ENCODE measurements at places on chromosomes 11 and 22.
A peak's percentile ranks its signal among the peaks of the same experiment; 100 is the strongest.

DNA sequence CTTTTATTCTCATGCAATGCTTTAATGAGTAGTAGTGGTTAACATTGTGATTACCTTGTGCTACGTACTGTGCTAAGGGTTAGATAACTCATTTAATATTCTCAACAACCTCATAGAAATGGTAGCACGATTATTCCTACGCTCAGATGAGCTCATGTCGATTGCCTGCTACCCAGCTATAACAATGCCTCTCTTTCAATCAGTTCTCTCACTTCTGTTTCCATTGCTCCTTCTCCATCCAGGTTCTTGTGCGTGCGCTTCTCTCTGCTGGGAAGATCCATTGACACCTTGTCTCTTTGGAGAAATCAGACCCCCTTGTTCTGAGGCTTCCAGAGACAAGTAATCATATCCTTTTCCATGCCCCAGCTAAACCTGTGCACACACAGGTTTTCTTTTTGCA lies 120.8 kb downstream of the NECTIN1 start:
- DNase-seq: no peak

DNA sequence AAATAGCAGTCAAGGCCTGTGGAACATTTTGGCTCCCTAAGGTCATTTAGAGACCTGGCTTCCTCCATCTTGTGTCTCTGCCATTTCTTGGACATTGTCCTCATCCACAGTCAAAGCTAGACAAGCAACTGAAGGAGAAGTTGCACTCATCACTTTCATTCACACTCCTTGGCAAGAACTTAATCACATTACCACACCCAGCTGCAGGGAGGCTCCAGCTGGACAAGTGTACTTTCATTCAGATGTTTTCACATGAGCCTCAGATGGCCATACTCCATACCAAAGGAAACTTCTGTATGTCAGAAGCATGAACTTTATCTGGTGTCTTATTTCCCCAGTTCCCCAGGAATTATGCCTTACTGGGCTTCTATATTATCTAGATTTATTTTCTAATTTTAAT lies 537.4 kb downstream of the TMEM135 start:
- no peak for DNase-seq

- DNase-seq: no peak
These were observed 129.8 kb upstream of the KIRREL3 start for GRCh38 chr11:127130321-127130720.

DNA sequence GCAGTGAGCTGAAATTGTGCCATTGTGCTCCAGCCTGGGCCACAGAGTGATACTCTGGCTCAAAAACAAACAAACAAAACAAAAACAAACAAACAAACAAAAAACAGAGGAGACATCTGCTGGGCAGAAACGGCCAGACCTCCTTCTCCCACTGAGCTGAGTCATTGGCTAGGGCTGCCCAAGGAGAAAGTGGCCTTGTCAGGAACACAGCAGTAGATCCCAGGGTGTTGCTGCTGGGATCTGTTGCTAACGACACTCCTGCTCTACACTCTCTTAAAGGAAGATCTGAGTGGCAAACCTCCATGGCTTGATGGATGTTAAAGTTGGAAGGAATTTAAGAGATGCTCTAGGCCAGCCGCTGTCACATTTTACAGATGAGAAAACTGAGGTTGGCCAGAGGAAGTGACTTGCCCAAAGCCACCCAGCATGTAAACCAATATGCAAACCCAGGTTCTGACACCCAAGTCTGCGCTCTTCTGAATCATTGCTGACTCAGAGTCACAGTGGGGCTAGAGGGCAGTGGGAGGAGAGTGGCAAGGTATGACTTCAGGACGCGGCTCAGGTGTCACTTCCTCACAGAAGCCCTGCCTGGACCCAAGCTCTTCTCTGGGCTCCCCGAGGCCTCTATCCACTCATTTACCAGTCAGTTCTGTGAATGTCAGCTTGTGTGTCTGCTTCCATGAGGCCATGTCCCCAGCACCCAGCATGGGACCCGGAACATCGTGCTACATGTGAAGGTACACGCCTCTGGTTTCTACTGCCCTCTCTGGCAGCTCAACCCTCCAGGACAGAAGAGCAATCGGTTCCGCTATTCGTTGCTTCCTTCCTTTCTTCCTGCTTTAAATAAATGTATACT lies 11.3 kb upstream of the GDPD5 start:
- peak; percentile 51 for DNase-seq

DNA sequence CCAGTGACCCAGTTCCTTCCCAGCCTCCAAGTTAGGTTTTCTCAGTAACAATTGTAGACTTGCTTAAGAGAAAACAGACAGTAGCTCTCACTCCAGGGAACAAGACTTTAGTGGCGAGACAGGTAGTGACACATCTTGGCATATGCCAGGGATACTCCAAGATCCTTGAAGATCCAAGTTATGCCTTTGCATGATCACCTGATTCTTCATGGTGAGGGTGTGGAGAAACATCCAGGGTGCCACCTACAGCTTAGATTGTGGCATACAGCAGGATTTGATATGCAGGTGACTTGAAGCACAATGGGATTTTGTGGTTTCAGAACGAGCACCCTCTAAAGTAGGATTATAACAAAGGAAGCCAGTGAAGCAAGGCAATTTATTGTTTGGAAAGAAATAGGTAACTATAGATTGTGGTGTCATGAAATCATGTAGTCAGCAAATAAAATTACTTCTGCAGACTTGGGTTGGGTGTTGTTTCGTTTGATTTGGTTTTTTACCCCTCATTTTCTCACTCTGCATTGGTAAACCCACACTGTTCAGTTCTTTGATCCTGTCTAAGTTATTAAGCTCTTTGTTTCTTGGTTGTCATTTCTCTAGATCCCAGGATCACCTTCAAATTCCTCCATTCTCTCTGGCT lies 9.2 kb downstream of the POU2AF3 start:
- DNase-seq: no peak

DNA sequence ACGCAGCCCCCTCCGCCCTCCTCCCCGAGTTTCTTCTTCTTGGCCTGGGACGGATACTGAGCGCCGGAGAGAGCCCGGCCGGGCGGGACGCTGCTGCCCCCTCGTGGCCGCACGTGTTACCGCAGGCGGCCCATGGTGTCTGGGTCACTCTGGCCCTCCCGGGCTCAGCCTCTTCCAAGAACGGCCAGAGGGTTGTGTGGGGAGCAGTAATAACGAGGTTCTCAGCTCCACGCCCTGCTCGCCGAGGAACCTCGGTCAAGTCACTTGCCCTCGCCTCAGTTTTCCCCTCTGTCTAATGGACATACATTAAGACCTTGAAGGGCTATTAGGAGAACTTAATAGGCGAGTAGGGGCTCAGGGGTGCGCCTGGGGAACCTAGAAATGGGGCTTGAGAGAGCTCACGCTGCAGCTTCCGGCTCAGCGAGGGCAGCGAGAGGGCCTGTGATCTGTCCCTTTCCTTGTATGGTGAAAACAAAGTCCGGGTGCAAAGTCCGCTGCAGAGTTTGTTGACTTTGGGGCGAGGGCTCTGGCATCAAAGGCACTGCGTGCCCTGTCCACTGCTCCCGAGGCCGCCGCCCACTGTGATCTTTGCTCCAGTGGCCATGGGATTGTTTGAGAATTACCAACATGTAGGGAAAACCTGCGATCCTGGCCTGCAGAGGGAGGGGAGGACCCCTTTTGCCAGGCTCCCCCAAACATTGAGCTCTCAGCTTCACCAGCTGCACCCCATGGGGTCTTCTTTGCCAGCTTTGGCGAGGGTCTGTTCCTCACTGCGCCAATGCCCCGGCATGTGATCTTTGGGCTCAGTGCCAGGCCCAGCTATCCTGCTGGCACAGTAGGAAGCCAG lies 14.4 kb upstream of the LRP5 start:
- peak; percentile 71 for DNase-seq

DNA sequence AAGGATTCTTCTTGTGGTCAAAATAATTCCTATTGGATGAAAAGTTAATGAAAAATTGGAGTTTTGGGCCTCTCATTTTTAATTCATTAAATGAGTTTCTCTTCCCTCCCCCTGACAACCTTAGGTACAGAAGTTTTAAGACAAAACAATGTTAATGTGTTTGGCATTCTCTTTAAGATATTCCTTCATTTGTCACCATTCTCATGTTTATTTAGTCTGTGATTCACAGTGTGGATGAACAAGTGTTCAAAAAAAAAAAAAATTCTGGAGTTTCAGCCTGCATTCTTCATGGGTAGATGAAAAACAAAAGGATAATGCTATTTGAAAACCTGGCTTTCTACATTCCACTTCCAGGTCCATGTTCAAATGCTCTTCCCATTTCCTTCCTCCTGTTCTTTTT lies 172.6 kb upstream of the LUZP2 start:
- no peak for DNase-seq

DNA sequence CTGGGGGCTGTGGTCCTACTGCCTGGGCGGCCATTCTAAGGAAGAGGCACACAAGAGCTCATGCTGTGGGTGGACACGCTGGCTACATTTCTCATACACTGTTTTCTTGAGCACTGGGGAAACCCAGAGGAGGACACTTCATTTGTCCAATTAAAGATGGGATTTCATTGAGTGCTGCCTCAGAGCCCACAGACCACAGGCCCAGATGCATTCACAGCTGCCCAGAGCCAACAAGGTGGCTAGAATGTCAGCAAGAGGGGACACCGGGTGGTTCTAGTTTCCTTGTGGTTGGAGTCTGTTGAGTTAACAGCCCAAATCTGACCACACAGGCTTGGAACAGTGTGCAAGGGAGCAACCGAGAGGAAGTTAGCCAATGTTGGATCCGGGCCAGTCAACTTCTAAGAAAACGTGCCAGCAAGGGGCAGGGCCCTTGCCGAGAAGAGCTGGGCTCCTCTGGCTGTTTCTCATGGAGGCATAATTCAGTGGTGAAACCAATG lies 35.0 kb upstream of the SORL1 start:
- DNase-seq: peak; percentile 61

- DNase-seq: no peak
These were observed 21.5 kb upstream of the POU2AF1 start for GRCh38 chr11:111400595-111400994.

- DNase-seq: no peak
These were observed 75.5 kb upstream of the RAB38 start for GRCh38 chr11:88250566-88251242.

DNA sequence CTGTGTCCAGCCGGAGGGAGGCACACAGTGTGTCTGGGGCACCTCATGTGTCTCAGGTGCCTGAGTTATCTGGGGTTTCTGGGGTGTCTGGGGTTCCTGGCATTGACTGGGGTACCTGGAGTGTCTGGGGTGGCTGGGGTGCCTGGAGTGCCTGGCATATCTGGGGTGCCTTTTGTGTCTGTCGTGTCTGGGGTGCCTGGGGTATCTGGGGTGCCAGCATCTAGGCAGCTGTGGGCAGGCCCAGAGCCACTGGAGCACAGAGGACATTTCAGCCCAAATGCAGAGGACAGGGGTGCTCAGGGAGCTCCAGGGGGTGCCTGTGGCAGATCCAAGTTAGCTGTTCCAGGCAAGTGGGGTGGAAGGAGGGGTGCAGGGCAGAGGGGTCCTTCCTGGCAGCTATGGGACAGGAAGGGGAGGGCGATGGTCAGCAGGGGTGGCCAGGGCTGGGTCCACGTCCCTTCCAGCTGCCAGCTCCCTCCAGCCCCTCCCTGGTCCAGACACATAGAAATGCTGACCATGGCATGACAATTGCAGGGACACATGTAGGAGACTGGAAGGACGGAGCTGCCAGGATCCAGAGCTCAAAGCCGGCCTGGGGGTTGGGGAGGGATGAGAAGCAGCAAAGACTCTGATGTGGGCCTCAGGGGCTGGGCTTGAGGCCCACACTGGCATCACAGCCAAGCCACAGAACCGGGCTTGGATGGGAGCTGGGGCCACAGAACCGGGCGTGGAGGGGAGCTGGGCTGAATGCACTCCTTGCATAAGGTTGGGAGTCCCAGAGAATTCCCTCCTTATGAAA lies 133.0 kb downstream of the BRD1 start:
- no peak for DNase-seq

- DNase-seq: no peak
These were observed 175.5 kb upstream of the NCAM1 start for GRCh38 chr11:112785719-112786118.

- no peak for DNase-seq
These were observed 776.0 kb upstream of the ARHGAP42 start for GRCh38 chr11:99911116-99911515.

DNA sequence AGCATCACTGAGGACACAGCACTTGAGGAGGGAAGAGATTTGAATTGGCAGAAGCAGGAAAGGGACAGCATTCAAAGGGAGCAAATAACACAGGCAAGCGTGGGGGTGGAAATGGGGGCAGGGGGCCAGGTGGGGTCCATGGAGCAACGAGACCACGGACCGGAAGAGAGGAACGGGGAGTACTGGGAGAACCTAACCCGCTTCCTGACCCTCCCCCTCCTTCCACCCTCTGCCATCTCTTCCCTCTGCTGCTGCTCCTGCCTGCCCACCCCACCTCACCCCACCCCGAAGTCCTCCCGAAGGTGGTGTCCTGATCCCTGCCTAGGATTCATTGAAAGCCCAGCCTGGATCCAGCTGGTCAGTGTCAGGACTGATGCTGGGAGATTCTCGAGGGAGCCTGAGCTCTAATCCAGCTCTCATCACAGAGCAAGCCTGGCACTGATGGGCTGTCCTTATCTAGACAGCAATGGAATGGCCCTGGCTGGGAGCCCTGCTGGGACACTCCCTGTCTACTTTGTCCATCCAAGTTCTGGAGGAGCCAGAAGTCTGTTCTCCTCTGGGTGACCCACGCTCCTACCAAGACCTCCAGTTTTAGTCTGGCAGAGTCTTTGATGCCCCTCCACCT lies 105.0 kb downstream of the TRIM29 start:
- DNase-seq: no peak

DNA sequence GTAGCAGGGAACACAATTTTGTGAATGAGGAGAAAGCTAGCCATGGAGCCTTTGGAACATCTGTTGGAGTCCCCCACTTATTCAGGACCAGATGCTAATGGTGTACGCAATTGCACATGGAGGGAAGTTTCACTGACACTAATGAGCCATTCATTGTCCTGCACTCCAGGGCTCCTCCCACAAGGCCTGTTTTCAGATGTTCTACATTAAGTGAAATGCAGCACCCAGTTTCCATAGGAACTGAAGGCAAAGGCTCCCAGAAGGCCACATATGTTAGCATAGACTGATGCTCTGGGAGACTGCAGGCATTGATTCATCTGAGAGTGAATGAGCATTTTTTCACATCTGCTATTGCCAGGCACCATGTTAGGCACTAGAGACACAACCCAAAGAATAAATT lies 399.5 kb downstream of the ETS1 start:
- no peak for DNase-seq

DNA sequence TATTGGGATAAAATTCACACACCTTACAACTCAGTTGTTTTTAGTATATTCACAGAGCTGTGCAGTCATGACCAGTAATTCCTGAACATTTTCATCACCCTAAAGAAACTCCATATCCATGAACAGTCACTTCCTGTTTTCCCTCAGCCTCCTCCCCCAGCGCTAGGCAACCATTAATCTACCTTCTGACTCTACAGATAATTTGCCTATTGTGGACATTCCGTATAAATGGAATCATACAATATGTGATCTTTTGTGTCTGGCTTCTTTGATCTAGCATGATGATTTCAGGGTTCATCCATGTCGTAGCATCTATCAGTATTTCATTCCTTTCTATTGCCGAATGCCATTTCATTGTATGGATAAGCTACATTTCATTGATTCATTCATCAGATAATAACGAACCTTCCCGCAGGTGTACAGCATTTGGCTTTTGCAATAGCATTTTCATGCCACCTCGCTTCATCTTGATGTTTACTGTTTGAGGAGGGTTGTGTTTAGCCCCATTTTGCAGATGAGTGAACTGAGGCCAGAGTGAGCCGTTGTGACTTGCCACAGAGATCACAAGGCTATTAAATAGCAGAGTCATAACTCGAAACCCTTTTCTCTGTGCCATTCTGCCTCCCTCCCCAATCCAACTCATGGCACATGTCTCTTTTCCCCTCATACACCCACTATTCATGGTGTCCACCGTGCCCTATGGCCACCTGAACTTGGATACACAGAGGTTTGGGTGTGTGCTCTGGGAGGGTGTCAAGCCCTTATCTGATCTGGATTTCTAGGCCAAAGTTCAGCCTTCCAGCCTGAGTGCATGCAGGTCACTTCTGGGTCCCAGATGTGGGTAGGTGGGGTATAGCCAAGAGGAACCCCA lies 11.1 kb upstream of the MYH9 start:
- DNase-seq: no peak

Measured in activated CD4-positive, alpha-beta T cell treated with anti-CD3 and anti-CD28 coated beads, Interleukin-2, amount 10 ng/mL, durations not matched to agents 7 days and 5 days (primary cell).